ENCODE measurements at places on chromosomes 5 and 9.
A peak's percentile ranks its signal among the peaks of the same experiment; 100 is the strongest.

GRCh38 chr9:18127499-18127875, 346.5 kb upstream of the ADAMTSL1 start:
- no peak for DNase-seq

DNA sequence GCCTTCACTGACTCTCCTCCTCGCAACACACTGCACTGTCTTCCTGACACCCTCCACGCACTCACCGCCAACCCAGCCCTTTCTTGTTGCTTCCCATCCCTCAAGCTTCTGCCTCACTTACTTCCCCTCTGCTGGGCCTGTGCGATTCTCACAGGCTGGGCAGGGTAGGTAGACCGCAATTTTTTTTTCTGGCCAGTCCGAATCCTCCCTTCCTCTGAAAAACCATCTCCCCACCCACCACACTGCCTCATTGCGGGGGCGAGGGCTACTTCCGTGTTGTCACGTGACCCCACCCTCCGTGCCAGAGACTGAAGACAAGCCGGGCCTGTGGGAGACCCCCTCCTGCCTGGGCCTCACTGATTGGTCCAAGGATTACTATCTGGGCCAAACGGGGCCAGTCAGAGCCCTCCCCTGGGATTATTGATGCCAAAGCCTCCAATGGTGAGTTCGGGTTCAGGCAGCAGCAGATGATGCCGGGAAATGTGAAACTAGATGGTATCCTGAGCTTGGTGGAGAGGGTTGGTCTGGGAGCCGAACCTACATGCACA, 73.1 kb downstream of the STK10 start:
- peak; percentile 93 for DNase-seq

DNA sequence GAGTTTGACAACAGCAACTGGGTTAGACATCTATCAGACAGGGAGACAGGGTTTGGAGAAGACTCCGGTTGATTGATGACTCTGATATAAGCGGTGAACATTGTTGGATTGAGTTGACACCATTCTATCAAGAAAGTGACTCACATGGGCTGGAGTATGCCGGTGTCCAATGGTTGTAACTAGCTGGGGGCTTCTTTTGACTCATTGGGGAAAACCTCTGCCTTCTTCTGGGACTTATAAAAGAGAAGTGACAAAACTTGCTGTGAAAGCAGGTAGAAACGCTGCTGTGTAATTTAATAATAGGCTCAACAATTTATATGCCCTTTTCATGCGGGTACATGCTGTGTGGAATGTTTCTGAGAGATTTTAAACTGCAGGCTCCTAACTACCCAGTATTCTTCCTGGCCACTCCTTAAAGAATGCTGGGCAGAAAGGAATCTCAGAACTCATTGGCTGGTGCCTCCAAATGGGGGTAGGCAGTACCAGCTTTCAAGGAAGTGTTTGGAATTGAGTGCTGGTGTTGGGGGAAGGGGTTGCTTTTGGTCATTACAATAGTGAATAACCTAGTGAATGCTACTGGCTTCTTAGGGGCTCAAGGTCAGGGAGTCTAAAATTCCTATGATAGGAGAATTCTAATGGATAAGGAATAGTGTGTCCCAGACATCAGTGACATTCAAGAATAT, 43.9 kb downstream of the FYB1 start:
- no peak for DNase-seq

GRCh38 chr5:140823475-140823874, 2.1 kb downstream of the PCDHA5 start:
- DNase-seq: no peak

GRCh38 chr9:23326597-23326996, 499.4 kb downstream of the ELAVL2 start:
- DNase-seq: no peak

GRCh38 chr9:124188331-124189110, 69.2 kb upstream of the NEK6 start:
- no peak for DNase-seq

DNA sequence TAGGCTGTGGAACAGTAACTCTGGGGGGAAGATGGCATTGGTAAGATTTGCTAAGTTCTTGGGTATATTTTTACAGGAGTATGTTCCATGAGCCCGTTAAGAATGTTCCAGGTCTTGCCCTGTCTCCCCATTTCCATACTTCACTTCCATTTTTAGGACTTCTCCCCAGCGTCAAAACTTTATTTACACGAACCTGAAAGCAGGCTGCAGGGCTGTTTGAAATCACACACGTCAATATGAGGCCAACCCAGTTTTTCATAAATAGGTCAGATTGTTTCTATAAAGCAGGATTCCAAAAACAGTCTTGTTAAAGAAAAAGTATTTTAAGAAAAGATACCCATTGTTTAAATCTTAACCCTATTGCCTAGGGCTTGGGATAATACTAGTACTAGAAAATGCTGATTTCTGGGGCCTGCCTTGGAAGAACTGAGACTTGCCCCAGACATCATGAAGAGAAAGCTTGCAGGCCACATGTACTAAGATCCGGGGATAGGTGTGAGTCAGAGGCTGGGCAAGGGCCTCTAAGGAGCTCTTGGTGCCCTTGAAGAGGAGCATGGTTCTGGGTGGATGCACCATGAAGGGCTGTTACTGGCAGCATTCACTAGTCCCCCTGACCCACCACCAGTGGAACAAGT, 24.2 kb downstream of the TRIO start:
- DNase-seq: no peak

GRCh38 chr9:27368316-27368985, 71.5 kb upstream of the EQTN start:
- DNase-seq: no peak

DNA sequence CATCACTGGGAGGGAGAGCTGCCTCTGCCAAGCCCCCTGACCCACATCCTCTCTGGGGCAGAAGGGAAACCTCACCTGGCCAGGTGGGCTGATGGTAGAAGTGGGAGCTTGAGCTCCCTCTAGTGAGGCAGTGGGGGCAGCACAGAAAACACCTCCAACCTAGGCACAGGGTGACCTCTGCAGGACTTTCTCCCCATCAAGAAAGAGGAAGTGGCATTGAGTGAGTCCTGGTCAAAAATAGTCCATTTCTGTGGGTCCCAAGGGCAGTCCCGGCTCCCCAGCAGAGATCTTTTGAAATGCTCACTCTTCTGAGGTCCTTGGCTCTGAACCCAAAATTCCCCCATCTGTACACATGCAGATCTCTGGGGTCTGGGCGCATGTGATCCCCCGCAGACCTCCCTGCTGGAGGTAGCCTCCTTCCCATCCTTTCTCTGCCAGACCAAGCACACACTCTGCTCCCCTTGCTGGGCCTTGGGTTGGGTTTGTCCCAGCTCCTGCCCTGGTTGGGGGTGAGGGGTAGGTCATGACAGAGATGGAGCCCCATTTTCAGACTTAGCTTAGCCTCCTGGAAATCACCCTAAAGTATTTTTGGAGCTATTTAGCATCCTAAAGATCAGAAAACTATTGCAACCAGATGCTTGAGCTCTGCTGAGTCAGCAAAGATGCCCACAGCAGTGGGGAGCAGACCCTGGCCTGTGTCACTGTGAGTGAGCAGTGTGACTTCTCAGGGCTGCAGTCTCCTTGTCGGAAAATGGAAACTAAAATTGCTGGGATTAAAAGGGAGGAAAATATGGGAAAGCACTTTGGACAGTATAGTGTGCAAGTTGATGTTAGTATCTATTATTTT, 41.6 kb upstream of the LCP2 start:
- peak; percentile 72 for DNase-seq

- DNase-seq: no peak
Observed at GRCh38 chr5:55610542-55610941, 75.8 kb upstream of the PLPP1 start.

All from stimulated activated CD8-positive, alpha-beta memory T cell treated with anti-CD3 and anti-CD28 coated beads, Interleukin-4, amount 100 ng/mL, for 48 hours (primary cell).